ENCODE measurements at places on chromosomes 11 and 22. TPM values are rescaled to one million over a fixed set of nuclear protein-coding genes. Genes with fewer than 3 reads are reported as not detected.

Gene KRTAP5-10
- total RNA-seq: not detected

- DNase-seq: no peak
These were observed 39.5 kb downstream of the TP53I11 start for GRCh38 chr11:44911029-44911814.

DNA sequence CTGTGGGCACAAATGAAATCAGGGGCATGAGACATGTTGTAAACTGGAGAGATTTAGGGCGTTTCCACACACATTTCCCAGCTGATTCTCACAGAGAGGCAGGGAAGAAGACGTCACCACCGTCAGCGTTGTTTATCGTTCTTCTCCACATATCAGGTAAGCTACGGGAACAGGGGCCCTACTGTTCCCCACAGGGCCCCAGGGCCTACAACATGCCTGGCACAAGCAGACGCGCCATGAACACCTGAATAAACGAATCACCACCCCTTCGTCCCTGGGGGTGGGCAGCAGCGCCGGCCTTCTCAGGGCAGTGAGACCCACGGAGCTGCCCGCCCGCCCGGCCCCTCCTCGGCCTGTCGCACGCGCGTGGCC is 342 bp downstream of the EFCAB6 start:
- no peak for DNase-seq

Gene BIK
- not detected for total RNA-seq

DNA sequence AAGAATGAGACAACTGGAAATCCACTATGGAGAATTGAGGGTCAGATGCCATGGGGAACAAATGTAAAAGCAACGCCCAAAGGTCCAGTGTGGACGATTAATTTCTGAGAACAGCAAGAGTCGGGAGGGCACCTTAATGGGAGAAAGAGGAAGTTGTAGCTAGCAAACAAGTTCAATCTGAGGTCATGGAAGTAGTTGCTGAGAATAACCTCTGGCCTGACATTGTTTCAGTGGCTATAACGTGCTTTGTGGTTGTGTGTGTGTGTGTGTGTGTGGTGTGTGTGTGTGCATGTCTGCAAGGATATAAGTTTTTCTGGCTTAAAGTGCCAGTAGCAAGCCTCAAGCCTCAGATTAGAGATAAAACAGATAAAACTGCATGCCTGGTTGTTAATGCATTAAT is 1630.1 kb upstream of the TENM4 start:
- no peak for DNase-seq

GRCh38 chr22:37416389-37416788 is 10.9 kb downstream of the ELFN2 start:
- DNase-seq: no peak

Gene PHETA2
- 2.2 TPM for total RNA-seq

DNA sequence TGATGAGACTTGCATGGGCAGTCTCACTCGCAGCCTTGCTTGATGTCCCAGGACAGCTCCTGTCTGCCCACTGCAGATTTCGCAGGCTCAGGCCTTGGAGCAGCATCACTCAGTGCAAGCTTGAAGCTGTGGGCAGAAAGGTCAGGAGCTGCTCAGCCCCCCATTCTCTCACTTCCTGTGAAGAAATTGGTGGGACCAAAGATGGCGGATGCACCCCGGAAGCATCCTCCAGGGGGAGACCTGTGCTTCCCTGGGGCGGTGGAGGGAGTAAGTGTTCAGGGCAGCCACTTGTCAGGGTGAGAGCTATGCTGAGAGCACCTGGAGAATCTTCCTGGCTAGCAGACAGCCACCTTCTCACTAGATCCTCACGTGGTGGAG is 11.3 kb downstream of the PLAAT2 start:
- DNase-seq: no peak

GRCh38 chr11:2897048-2897447 is 11.5 kb upstream of the CDKN1C start:
- no peak for DNase-seq

DNA sequence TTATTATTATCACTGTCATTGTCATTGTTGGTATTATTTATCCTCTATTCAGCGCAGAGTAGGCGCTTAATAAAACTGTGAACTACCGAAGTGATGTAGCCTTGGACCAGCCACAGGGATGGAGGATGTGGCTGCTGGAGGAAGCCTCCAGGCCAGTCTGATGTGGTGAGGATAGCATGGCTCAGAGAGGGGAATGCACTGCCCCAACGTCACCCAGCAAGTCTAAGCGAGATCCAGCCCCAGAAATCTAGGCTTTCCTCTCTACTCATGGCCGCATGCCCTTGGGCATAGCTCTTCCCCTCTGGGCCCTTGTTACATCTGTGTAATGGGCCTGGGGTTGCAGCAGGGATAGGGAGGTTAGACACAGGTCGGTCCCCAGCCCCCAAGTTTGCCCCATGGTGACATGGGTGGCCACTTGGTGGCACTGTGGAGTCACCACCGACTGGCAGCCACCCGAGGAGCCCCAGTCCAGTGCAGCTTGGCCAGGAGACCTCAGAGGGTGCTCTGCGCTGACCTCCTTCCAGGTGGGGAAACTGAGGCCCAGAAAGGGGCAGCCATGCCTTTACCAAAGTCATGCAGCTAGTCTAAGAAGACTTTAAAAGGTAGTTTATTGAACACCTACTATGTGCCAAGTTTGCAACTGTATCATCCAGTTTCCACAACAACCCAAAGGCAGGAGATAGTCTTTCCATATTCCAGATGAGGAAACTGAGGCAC is 395.7 kb downstream of the MN1 start:
- DNase-seq: no peak

Gene UBXN1
- total RNA-seq: 72.0 TPM

DNA sequence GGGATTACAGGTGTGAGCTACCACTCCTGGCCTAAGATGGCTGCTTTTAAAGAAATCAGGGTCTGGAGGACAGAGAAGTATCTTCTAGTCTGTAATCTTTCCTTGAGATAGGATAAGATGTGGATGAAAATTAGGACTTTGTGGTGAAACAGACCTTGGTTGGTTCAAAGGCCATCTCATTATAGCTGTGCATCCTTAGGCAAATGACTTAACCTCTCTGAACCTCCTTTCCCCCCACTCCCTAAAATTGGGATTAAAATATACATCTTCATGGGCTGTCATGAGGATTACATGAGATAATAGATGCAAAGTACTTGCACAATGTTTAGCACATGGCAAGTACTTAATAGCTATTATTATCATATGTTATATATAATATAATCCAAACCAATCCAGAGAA is 10.8 kb upstream of the E2F8 start:
- DNase-seq: no peak

- no peak for DNase-seq
These were observed 113.9 kb downstream of the TRIM29 start for GRCh38 chr11:120024046-120024445.

Gene ELMOD1
- not detected for total RNA-seq

Gene LRRC74B
- total RNA-seq: not detected

Gene MS4A15
- not detected for total RNA-seq

Gene EMSY
- 17.1 TPM for total RNA-seq

Gene ADM2
- total RNA-seq: 1.5 TPM

- no peak for DNase-seq
These were observed 301.3 kb upstream of the TENM4 start for GRCh38 chr11:79742176-79742575.

GRCh38 chr11:64619811-64620380 is 28.9 kb downstream of the SLC22A12 start:
- no peak for DNase-seq

DNA sequence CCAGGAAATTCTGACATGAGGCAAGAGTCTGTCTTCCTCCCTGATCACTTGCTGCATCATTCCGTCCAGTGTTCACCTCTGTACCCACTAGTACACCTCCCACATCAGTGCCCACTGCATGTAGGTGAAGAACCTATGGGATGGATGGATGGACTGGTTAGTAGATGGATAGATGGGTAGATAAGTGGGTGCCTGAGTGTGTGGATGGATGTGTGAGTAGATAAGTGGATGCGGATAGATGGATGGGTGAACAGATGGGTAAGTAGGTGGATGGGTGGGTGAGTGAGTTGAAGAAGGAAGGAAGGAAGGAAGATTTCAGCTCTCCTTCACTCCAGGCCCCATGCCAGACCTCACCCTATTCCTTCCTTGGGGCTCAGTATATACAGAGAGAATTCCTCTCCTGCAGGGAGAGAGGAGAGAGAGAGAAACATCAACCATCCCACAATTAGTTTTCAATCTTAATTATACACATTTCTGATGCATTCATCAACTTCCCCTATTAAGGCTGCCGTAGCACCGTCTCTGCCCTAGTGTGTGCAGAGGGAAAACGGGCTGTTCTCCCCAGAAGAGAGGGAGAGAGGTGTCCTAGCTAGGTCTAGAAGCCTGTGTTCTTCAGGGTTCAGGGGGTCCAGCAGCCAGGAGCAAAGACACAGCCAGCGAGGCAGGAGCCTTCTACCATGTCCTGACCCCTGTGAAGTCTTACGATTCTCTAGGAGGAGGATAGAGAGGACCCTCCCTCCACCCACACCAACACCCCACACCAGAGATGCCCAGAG is 125.3 kb downstream of the BUD13 start:
- no peak for DNase-seq

DNA sequence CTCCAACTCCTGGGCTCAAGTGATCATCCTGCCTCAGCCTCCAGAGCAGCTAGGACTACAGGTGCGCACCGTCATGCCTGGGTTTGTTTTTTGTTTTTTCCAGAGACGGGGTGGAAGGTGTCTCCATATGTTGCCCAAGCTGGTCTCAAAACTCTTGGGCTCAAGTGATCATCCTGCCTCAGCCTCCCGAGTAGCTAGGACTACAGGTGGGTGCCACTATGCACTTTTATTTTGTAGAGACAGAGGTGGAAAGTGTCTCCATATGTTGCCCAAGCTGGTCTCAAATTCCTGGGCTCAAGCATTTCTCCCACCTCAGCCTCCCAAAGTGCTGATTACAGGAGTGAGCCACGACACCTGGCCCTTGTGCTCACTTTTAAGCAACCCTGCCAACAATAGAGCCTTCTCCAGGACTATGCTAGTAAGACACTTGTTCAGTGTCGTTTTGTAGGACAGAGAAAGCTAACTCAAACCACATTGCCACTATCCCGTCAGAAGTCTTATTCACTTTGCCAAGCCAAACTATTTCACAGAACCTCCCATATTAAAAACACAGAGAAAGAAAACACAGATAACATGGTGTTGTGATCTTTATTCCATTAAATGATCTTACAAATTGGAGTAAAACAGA is 9.4 kb upstream of the PLAAT3 start:
- no peak for DNase-seq

DNA sequence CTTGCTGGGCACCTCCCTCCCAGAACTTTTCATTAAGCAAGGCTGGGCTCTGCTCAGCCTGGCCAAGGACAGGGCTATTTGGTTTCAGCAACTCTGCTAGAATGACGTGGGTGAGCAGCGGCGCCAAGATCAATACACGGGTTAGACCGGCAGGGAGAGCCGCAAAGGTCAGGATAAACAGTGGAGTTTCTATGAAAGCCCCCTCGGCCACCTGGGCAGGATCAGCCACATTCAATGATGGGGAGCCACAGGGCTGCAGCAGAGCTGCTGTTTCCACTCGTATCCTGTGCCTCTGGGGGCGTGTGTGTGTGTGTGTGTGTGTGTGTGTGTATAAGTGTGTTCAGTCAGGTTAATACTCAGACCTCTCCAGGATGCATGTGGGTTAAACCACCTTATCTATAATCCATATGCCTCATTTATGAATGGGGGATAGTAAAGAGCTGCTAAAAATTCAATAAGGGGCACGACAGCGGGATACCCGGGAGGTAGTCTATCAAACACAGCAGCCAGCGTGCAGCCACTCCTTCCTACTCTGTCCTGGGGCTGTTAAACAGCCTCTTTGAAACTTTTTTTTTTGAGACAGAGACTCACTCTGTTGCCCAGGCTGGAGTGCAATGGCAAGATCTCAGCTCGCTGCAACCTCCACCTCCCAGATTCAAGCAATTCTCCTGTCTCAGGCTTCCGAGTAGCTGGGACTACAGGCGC is 34.8 kb downstream of the MYH9 start:
- no peak for DNase-seq

Gene MOGAT2
- not detected for total RNA-seq

Gene DSCAML1
- total RNA-seq: not detected

DNA sequence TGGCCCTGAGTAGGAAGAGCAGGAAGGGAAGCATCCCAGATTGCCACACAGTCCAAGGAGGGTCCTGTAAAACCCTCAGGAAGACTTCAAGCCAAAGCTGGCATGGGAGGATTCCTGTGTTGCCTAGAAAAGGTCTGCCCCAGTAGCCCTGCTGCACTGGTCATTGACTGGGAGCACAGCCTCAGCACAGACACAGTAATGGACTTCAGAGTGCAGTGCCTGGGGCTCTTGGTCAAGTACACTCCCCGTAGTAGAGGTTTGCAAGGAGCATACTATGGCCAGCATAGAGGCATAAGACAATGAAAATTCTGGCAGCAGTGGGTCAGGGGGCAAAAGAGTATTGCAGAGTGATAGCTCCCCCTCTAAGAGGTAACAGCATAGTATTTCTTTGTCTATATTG is 36.2 kb upstream of the FJX1 start:
- DNase-seq: no peak

DNA sequence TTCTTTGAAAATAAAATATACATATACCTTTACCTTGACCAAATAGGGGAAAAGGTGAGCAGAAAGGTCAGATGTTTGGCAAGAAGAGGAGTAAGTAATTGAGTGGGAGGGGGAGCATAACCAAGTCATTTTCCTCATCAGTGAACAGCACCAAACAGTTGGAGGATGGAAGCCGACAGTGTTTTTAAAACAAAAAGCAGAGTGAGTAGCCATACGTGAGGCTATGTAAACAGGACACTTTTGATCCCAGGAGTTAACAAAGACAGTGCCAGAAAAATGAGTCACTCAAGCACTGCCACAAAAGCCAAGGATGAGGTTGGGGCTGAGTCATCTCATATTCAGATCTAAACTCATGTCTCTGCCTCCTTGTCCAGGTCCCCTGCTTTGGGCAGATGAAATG is 734.7 kb downstream of the KCNA4 start:
- no peak for DNase-seq

DNA sequence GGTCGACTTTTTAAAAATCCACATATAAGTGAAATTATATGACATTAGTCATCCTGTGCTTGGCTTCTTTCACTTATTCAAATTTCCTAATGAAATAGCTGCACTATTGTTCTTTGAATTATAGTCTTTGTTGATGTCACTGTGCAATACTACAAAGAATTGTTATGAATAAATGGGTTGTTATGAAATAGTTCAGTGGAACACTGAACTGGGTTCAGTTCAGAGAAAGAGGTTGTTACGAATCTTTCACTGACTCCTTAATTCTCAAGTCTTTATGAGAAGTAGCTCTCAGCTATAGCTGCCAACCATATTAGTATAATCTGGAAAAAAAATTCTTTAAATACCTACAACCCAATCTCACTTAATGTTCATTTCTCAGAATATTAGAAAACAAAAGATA is 42.3 kb downstream of the CASP12 start:
- no peak for DNase-seq

Gene BATF2
- not detected for total RNA-seq

Gene PHLDA2
- 63.9 TPM for total RNA-seq

- no peak for DNase-seq
These were observed 128.0 kb downstream of the TENM4 start for GRCh38 chr11:79312617-79313529.

Gene ZNF70
- total RNA-seq: 12.8 TPM

Gene SLN
- total RNA-seq: not detected
